ENCODE measurements at places on chromosomes 5 and 9. TPM values are rescaled to one million over a fixed set of nuclear protein-coding genes. Genes with fewer than 3 reads are reported as not detected.

The MED7 gene
- polyA plus RNA-seq: 23.1 TPM

DNA sequence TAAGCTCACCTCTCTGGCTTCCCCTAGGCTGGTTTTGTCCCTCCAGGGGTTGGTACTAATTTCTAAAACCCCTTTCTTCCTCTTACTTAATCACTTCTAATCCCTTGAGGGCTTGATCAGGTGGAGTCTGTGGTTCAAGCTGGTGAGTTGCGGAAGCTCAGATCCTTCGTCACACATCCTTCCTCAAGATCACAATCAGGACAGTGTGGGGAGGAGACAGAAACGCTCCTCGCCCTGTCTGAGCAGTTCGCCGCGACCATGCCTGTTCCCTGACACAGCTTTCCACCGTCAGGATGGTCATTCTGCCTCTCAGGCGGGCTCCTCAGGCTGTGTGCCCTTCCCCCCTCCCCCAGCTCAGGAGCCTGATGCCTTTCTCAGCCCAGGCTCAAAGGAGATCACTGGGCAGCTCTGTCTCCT lies 24.3 kb downstream of the CPLX2 start:
- DNase-seq: no peak

GRCh38 chr5:107968998-107969397 lies 298.3 kb upstream of the EFNA5 start:
- no peak for DNase-seq

The DBH gene
- polyA plus RNA-seq: 0.62 TPM

GRCh38 chr5:157219491-157220271 lies 39.0 kb downstream of the ITK start:
- DNase-seq: no peak

DNA sequence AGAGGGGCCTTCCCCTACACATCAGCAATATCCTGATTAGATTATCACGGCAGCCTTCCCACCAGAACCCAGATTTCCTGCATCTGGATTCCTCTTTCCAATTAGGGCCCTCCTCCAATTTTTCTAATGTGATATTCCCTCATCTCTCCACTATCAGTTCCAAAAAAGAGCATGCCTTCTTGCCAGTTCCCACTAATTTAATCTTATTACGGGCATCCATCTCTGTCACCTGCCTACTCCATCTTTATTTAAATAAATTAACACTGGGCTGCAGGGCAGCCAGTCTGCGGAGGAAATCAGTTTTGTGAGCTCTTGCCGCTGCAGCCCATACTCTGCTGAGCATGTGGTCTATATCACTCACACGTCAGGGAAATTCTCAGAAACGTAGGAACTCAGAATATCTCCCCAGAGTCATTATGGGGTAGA lies 16.6 kb upstream of the FBP2 start:
- no peak for DNase-seq

The RIMOC1 gene
- 35.2 TPM for polyA plus RNA-seq

DNA sequence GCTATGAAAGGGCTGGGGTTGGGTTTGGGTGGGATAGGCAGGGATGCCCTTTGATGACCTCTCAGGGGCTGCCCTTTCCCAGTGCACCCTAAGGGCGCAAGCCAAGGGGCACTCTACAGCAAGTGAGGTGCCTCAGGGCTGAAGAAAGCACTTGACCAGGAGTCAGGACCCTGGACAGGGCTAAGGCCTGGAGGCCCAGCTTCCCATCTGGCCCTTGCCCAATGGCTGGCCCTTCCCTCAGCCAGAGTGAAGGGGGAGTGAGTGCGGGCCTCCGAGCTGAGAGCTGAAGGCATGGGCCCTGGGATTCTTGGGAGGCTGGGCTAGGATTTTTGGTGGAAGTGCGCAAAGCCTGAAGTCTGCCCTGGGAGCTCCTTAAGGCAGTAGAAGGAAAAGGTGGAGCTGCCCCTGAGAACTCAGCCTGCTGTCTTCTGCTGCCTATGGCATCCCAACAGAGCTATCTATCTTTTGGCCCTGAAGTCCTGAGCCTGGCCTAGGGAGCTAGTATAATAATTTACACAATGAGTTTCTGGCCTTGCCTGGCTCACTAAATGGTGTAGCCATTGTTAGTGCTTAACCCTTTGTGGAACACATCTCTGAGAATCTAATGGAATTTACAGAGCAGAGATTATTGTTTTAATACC lies 16.4 kb downstream of the JADE2 start:
- DNase-seq: no peak

The LTC4S gene
- 2.0 TPM for polyA plus RNA-seq

The SV2C gene
- 0.07 TPM for polyA plus RNA-seq

GRCh38 chr5:53302529-53302928 lies 177.9 kb upstream of the FST start:
- DNase-seq: no peak

DNA sequence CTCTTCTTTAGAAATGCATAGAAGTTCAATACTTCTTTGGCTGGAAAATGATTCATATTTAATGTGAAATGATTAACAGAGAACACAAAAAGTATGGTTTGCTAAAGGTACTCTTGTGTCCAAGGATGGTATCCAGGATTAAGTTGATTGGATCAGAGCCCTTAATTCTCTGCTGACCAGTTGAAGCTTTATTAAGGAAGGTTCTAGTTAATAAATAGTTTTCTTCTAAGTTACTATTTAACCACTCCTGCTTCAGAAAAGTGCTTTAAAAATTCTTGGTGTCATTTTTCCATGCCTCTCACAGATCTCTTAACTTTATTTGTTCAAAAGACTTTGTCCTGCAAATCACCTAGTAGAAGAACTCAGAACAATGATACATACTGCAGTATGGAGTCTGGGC lies 134.3 kb downstream of the MEF2C start:
- no peak for DNase-seq

The ALDOB gene
- polyA plus RNA-seq: 923 TPM

DNA sequence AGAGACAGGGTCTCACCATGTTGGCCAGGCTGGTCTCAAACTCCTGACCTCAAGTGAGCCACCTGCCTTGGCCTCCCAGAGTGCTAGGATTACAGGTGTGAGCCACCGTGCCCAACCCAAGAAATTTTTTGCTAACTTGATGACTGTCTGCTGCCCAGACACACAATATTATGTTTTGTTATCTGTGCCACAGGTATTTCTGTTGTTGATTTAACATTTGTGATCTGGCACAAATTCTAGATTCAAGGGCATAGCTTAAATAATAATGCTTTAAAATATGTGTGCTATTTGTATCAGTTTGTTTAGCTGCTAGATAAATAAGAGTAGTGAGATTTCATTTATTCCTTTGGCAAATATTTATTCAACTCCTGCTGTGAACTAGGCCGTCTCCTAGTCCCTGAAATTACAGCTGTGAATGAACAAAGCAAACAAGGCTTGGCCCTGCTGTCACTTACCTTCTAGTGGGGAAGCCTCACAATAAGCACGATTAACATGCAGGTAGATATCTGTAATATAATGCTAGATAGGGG lies 35.3 kb downstream of the GAPVD1 start:
- DNase-seq: no peak

DNA sequence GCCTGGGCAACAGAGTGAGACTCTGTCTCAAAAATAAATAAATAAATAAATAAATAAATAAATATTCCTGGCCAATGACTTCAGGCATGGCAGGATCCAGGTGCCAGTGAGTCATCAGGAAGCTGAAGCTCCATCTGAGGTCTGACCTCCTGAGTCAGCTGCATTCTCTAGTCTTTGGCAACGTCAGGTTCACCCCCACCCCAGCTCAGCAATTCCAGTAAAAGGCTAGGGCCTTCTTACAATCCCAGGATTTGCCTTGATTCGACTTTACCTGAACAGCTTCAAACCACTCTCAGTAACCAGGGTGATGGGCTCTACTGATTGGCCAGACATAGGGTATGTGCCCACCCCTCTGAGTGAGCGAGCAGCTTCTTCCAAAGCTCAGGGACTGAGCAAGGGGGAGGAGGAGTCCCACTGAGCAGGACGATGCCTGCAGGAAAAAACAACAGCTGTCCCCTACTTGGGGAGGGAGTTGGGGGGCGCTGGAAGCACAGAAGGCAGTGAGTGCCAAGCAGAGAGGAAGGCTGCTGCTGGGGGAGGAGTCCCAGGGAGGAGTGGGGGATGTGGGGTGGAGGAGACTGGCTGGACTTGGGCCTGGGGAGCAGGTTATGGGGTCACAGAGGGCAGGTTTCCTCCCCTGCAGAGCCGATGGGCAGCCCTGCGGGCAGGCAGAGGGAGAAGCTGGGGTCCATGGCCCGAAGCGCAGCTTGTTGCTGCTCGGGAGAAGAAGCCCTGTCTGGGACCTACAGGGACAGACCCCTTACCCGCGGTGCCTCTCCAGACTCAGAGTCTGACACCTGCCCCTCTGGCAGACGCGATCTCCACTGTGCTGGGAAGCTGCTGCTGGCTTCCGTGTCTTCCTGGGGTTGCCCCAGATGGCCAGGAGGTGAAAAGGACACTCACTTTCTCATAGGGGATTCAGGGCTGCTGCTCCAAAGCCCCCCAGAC lies 25.9 kb upstream of the UNC5A start:
- no peak for DNase-seq

The SLC45A2 gene
- polyA plus RNA-seq: 0.51 TPM

DNA sequence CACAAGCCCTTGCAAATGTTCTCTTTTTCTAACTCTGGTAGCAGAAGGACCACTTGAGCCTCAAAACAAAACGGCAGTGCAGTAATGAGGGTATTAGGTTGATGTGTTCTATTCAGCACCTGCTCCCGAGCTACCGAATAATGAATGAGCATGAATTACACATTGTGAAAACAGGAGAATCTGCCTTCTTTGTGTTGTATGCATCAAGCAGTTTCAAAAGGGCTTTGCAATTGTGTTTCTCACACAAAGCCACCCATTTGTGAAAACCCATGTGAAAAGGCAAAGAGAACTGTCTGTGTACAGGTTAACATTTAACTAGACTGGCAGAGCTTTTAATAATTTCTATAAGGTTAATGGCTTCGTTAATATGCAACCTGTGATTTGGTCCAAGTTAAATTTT lies 97.8 kb downstream of the STK32A start:
- no peak for DNase-seq
